ENCODE measurements at places on chromosomes 7 and 10. TPM values are rescaled to one million over a fixed set of nuclear protein-coding genes. Genes with fewer than 3 reads are reported as not detected.

DNA sequence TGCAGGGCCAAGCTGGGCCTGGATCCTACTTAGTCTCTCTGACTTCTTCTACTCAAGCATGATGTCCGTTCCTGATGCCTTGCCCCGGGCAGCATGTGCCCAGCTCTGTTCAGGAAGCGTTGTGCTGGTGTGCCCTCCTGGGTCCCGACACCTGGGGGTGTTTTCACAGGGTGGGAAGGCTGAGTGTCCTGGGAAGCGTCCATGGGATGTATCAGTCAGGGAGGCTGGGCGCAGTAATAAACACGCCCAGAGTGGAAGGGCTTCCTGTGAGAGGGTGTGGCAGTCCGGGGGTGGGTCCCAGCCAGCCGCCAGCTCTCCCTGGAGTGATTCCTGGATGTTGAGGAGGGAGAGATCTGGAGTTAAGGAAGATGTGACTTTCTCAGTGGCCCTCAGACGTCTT is 29.0 kb downstream of the FOXK1 start:
- no peak for DNase-seq
- no peaks in the 10 kb centered on the region for H3K27me3 ChIP-seq
- H3K36me3 ChIP-seq: no peaks in the 10 kb centered on the region

The OGDHL gene
- 1.3 TPM for total RNA-seq

The SPRN gene
- 0.64 TPM for total RNA-seq

- H3K4me3 ChIP-seq: no peak overlapping the region
- no peak for DNase-seq
- H3K36me3 ChIP-seq: no peaks in the 10 kb centered on the region
- no peaks in the 10 kb centered on the region for H3K27me3 ChIP-seq
Measured at GRCh38 chr7:93601363-93601762, 26.8 kb upstream of the CALCR start.

DNA sequence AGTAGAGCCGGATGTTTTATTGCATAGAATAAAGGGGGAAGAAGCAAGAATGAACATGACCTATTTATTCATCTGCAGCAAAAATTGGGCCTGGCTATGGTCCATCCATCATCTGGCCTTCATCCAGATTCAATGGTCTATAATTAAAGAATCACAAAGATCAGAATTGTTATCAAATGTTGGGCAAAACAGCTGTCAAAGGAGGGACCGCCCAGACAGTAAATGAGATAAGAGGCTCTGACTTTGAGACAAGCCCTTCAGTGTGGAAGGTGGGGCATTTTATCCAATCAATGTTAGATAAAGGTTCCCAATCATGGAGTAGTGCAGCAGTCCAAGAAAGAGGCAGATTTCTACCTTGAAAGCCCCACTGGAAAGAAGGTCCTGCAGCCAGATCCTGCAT is 153.5 kb downstream of the PARD3 start:
- DNase-seq: no peak
- H3K36me3 ChIP-seq: no peaks in the 10 kb centered on the region
- no peak overlapping the region for H3K27ac ChIP-seq

DNA sequence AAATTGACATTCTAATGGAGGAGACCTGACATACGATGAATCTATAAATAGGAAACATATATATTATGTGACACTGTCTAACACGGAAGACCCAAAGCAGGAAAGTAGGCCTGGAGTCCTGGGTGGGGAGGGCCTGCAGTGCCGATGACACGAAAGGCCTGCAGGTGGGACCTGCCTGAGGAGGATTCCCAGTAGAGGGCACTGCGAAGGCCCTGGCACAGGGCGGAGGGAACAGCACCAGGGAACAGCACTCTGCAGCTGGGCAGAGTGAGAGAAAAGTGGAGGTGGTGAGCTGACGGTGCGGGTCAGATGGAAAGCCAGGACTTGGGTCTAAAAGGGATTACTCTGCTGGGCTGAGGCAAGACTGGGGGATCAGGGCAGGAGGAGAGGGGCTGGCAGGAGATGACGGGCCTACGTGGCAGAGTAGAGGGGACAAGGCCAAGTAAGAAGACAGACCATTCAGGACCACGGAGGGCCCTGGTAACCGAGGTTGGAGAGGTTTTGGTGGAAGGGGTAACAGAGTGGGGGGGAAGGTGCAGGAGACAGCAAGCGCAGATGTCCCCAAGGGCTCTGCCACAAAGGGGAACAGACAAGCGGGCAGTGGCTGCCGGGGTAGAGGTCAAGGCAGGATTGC is 8.1 kb downstream of the ZNF746 start:
- no peaks in the 10 kb centered on the region for H3K4me1 ChIP-seq
- DNase-seq: no peak
- H3K36me3 ChIP-seq: peaks cover 13% of the 10 kb centered on the region
- no peaks in the 10 kb centered on the region for H3K27me3 ChIP-seq
- H3K27ac ChIP-seq: no peak overlapping the region

DNA sequence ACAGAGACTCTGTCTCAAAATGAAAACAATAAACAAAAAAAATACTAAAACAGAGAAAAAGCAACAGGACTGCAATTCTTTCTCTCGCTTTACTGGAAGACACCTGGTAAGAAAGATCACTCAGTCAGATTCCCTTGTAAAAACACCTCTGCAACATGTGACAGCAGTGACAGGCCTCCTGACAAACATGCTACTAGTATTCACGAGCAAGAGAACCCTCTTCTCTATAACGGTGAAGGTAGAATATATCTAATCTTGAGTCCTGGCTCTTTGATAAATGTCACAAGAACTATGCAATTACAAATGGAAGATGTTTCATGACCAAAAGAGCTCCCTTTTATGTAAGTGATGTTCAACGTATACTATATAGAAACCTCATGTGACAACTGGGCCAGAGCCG is 986.7 kb upstream of the LRRN3 start:
- H3K27me3 ChIP-seq: no peaks in the 10 kb centered on the region
- DNase-seq: no peak

The SPDYE2B gene
- not detected for total RNA-seq

DNA sequence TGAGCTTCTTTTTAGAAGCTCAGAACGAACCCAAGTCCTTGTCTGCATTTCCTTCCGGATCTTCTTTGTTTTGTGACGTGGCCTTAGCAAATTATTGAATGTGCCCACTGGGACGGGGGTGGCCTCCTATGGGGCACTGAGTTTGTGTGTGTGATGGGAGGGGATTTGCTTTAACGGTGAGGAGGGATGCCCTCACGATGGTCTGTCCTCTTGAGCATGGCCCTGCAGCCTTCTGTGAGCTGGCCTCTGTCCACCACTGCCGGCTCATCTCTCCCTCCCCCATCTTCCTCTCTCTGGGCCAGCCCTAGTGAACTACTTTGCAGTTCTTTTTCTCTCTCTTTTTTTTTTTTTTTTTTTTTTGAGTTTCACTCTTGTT is 62.9 kb upstream of the MKRN1 start:
- peaks cover 11% of the 10 kb centered on the region for H3K4me1 ChIP-seq
- H3K27ac ChIP-seq: peak overlapping the region; percentile 17
- no peak overlapping the region for H3K4me3 ChIP-seq
